M059J (cell line): ENCODE measurements at places on chromosomes 13 and 19.

DNA sequence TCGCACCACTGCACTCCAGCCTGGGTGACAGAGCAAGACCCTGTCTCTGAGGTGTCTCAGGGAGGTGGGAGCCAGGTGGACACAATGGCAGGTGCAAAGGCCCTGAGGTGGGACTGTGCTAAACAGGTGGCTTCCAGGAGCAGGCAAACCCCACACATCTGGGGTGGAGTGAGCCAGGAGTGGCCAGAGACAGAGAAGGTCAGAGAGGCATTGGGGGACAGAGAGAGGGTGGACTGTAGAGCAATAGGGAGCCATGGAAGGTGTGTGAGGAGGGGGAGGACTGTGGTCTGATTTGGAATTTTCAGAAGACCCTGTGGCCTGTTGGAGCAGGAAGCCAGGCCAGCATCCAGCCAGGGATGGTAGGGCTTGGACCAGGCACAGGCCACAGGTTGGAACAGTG is 4.7 kb downstream of the MEF2B start:
- DNase-seq: no peak

GRCh38 chr13:98324105-98324504 is 147.0 kb upstream of the RNF113B start:
- DNase-seq: no peak

DNA sequence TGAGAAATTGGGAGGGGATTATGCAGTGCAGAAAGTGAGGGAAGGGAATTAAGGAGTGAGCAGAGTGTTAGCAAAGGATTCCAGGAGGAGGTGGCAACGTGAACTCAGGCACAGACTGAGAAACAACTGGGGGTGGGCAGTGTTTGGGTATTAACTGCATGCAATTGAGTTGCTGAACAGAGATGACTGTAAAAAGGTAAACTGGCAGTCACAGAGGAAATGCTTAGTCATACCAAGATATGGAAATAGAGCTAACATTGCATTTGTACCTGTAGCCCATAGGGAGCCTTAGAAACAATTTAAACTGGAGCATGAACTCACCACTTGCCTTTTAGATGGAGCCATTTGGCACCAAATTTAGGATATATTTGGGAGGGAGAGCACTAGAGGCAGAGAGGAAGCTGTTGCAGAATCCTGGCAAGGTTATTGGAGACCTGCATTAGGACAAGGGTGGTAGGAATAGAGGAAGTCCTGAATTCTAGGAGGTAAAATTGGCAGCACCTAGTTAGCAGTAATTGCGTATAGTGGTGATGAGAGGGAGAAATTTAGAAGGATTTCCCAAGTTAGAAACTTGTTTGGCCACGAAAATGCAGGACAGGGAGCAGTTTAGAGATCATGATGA is 100.6 kb upstream of the FRY start:
- DNase-seq: peak; percentile 55

GRCh38 chr13:26864576-26864975 is 104.0 kb upstream of the GPR12 start:
- DNase-seq: no peak

GRCh38 chr13:35953537-35954206 is 177.5 kb downstream of the DCLK1 start:
- DNase-seq: peak; percentile 75

DNA sequence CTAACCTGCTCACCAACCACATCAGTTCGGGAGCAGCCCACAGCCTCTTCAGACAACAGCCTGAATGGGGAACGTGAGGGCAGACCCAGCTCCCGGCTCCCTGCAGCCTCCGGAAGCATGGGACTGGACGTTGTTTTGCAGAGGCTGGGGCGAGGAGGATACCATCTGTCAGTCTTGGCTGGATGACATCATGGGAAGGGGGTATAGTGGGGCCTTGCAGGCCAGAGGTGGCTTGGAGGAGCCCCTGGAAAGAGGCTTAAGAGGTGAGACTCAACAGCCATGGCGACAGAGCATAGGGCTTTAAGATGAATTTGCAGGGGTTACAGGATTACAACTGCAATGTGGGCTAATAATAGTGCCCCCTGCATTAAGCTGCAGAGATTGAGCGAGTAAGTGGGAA is 1.5 kb downstream of the FXYD3 start:
- DNase-seq: no peak

DNA sequence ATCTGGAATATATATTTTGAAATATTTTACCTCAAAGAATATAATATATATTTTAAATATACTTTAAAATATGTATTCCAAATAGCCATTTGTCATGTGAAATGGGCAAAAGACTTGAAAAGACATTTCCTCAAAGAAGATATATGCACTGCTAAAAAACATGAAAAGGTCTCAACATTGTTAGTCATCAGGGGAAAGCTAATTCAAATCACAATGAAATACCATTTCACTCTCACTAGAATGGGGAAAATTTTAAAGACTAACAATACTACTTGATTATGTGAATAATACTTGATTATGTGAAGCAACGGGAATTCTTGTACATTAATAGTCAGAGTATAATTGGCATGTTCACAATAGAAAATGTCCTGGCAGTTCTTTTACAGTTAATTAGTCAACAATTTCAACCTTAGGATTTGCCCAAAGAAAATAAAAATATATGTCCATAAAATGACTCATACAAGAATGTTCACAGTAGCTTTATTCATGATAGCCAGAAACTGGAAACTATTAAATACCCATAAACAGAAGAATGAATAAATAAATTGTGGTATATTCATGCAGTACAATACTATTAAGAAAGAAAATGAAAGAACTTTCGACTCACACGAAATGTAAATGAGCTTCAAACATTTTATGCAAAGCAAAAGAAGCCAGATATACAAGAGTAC is 6.8 kb upstream of the KBTBD6 start:
- peak; percentile 53 for DNase-seq

- DNase-seq: no peak
Observed at GRCh38 chr13:42350141-42350540, 78.2 kb downstream of the AKAP11 start.

- no peak for DNase-seq
Observed at GRCh38 chr13:113886561-113887112, 22.8 kb upstream of the GAS6 start.

DNA sequence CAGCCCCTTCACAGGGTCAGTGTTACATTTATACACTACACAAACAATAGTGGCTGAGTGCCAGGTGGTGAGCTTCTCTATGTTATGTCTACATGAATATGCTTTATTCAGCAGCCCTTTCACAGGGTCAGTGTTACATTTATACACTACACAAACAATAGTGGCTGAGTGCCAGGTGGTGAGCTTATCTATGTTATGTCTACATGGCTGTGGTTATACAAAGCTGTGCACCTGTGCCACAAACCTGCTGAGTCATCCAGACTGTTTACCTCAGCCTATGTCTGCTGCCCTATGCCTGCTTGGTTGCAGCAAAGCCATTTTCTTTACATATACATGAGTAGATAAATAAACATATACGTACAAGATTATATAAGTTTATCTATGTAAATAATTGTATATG is 76.5 kb downstream of the ZNF726 start:
- DNase-seq: peak; percentile 72

DNA sequence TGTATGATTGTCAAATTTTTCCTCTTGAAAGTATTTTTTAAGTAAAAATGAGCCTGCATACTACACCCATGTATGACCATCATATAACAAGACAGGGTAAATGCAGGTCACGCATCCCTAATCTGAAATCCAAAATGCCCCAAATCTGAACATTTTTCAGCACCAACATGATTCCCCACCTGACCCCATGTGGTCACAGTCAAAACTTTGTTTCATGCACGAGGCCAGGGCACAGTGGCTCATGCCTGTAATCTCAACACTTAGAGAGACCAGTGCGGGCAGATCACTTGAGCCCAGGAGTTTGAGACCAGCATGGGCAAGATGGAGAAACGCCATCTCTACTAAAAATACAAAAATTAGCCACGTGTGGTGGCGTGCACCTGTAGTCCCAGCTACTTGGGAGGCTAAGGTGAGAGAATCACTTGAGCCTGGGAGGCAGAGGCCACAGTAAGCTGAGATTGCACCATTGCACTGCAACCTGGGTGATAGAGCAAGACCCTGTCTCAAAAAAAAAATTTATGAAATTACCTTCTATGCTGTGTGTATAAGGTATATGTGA is 63.7 kb upstream of the NPAS1 start:
- DNase-seq: no peak

GRCh38 chr13:108214441-108215271 is 680 bp downstream of the LIG4 start:
- DNase-seq: peak; percentile 26

GRCh38 chr13:33285420-33286124 is at the start of gene STARD13:
Gene STARD13, minus strand, starts transcription at chr13:33285755. Its CDS starts 117 bp downstream, at chr13:33285638.
- DNase-seq: peak; percentile 97

DNA sequence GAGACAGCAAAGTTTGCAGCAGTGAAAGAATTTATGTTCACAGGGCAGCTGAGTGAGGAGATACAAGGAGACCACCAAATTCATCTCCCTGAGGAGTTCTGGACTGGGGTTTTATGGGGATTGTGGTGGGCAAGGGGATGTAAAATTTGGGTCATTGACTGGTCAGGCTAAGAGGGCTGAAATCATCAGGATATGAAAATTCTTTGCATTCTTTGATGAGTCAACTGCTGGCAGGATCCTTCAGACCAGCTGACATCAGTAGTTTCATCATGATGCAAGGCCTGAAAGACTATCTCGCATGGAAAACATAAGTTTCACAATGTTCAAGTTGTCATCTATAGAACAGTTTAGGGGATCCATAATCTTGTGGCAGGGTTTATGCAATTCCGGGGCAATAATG is 869.5 kb upstream of the PCDH9 start:
- DNase-seq: no peak
